ENCODE measurements at places on chromosomes 5 and 9.

DNA sequence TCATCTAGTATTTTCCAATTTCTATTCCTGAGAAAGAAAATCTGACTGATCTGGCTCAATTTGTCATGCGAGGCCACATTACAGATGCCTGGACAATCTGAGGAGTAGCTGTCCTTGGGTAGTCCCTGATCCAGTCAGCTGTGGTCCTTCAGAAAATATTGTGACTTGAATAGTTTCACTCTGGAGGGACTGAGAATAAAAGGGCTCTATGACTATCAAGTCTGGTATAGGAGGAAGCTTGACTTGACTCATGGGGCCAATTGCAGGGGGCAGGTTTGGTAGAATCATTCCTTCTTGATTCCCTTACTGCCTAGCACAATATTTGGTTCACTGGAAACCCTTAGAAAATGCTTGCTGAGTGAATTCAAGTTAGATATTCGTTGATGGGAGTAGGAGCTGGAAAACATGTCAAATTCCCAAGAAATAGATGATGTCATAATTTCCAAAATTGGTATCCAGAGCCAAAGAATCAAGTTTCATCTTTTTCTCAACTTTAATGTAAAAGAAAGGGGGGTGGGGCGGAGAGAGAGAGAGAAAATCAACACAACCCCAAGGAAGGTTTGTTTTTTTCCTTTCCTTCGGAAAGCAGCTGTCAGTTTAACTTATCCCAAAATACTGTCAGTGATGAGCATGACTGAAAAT lies 32.4 kb upstream of the STX17 start:
- DNase-seq: no peak

GRCh38 chr9:89218040-89218928 lies 39.7 kb upstream of the SHC3 start:
- DNase-seq: no peak

- DNase-seq: no peak
Observed at GRCh38 chr5:114148253-114148652, 213.6 kb upstream of the KCNN2 start.

- DNase-seq: no peak
Observed at GRCh38 chr5:68932830-68933434, 160.9 kb upstream of the SLC30A5 start.

DNA sequence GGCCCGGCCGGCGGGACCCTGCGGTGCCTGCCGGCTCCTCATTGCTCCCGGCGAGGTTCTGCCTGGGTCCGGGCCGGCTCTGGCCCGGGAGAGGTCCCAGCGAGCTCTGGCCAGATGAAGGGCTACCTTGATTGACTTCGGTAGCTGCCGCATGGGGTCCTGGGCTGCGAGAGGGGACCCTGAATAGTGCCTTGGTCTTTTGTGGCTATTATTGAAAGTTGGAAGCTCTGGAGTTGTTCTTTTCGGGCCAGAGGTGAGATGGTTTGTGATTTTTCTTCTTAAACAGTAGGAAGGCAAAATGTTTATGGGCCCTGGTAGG lies 635 bp downstream of the NAA35 start:
- DNase-seq: no peak

GRCh38 chr5:82886911-82887310 lies 190.3 kb downstream of the TMEM167A start:
- DNase-seq: no peak

- DNase-seq: no peak
Observed at GRCh38 chr5:10699281-10699874, 61.7 kb downstream of the DAP start.

GRCh38 chr5:141657404-141657803 lies 6.2 kb upstream of the FCHSD1 start:
- no peak for DNase-seq

GRCh38 chr5:1727571-1727970 lies 72.1 kb downstream of the MRPL36 start:
- DNase-seq: no peak

GRCh38 chr5:142627383-142628217 lies 58.3 kb downstream of the FGF1 start:
- DNase-seq: no peak

GRCh38 chr9:121568343-121569265 lies 69.0 kb upstream of the GGTA1 start:
- DNase-seq: no peak

GRCh38 chr5:93789173-93790067 lies 48.0 kb upstream of the POU5F2 start:
- no peak for DNase-seq

- DNase-seq: no peak
Observed at GRCh38 chr9:21904776-21905175, 89.4 kb downstream of the CDKN2A start.

DNA sequence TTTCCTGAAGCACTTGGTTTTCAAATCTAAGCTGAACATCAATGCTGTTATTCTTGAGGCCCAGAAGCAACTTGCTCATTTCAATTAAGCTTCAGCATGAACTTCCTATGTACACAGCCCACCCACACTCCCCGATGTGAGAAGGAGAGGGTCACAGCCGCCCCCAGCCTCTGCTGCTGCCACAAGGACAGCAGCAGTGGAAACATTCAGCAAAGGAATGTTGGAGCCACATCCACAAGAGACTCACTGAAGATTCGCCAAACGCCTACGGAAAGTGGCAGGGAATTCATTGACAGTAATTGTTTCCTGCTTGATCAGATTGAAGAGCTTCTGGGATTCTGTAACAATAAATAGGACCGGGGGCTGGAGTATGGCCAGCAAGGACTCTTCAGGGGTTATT lies 2.9 kb downstream of the TGFBI start:
- no peak for DNase-seq

DNA sequence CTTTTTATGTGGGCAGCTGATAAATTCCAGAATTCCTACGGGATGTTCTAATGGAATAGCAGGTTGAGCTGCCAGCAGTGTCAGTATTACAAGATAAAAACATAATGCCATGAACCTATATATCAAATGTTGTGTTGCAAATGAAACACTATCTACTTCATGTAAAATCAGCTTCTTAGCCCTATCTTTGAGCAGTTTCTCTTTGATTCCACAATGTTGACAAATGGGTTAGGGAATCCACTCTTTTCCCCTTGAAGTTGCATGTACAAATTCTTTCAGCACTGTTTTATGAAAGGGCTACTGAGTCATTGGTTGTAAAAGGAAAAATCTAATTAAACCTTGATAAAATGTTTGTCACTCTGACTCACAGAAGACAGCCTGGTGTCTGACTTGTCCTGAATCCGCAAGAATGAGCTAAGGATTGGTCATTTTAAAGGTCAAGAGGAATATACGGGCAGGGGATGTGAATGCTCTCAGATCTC lies 950.6 kb upstream of the NUDT12 start:
- DNase-seq: no peak

DNA sequence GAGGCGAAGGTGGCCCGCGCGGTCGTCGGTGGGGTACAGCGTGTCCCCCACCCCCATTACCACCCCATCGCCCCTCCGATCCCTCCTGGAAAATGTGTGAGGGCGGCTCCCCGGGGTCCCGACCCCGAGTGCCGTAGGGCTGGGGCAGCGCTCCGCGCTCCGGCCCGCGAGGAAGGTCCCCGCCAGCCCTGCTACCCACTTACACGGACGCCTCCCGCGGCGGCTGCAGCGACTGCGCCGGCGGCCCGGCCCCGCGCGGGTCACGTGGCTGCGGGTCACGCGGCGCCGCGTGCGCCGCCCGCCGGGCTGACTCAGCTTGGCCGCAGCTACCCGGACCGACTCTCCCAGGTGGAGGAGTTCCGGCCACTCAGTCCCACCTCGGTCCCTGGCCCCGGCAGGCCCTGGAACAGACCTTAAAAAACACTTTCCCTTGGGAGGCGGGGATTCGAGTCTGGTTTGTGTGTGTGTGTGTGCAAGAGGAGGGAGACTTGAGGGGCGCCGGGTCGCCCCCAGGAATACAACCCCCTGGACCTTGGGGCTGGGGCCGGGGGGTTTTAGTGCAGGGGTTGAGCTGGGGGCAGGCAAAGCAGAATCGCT lies at the start of gene GNPDA1:
TSS of gene GNPDA1 (minus strand) at position 236 of the 597 bp plus-strand sequence. CDS start 992 bp downstream, outside the sequence.
- peak; percentile 64 for DNase-seq

DNA sequence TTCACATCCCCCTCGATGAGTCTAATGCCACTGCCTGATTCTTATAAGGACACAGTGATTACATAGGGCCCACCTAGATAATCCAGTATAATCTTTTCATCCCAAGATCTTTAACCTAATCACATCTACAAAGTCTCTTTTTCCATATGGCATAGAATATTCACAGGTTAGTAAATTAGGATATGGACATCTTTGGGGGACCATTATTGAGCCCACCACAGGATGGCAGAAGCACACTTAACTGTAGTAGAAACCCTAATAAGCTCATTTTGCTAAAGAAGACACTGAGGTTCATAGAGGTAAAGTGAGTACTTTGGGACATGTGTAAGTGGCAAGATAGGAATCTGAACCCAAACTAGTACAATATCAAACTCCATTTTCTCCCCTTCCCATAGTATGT lies 38.9 kb downstream of the ASTN2 start:
- no peak for DNase-seq

GRCh38 chr5:114346181-114346580 lies 15.7 kb upstream of the KCNN2 start:
- no peak for DNase-seq

DNA sequence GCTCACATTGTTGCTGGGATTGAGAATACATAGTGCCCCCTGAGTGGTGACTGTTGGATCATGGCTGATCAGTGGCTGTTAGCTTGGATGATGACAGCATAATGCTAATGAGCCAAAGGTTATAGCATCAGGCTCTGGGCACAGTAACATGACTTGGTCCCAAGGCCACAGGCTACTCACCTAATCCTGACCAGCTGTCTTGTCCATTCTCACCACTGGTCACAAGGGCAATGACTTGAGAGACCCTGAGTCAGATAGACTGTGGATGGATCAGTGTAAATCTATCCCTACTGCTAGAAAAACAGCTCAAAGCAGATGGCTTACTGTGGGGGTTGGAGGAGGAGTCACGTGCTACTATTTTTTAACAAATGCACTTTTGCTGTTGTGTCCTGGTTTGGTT lies 74.7 kb downstream of the AOPEP start:
- DNase-seq: no peak

DNA sequence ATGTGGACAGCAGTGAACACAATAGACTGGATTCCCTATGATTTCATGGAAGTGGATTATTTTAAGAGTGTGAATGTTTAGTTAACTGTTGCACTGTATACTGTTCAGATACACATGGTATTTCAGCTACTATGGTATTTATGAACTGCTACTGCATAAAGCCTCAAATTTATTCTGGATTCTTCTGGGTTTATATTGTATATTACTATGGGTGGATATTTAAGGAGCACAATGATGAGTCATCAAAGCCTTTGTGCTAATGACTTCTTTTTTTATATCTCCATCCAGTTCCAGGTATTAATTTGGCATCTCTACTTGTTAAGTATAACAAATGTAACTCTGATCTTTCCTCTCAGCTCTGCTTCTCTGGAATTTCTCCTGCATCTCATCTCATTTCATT lies 6.8 kb downstream of the KDM4C start:
- no peak for DNase-seq

DNA sequence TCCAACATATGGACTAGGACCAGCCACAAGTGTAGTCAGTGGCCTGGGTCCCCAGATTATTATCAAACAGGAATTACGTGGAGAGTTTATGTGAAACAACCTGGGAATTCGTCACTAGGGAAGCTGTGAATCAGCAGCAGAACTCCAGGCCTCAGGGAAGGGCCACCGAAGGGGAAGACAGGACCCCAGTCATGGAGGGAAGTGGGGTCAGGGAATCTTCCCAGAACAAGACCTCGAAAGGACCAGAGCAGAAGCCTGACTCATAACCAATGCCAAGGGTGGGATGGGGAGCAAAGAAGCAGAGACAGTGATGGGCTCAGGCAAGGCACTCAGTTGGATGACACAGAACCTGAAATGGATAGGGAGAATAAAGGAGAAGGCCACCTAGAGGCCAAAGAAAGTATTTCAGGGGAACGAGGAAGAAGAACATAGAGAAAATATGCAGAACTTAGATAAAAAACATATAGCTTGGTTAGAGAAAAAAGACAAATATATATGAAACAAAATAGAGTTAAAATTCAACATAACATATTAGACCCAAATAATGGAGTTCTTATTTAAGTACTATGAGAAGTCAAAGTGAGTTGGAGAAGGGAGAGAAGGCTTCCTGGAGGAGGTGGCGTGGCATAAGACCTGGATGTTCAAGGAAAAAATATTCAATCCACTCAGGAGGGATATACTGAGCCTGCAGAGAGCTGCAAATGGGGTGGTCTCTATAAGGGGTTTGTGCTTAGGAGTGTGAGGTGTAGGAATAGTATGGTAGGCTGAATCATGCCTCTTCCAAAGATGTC lies 66.7 kb upstream of the CAST start:
- DNase-seq: no peak

- no peak for DNase-seq
Observed at GRCh38 chr5:178546675-178547033, 43.5 kb downstream of the COL23A1 start.

DNA sequence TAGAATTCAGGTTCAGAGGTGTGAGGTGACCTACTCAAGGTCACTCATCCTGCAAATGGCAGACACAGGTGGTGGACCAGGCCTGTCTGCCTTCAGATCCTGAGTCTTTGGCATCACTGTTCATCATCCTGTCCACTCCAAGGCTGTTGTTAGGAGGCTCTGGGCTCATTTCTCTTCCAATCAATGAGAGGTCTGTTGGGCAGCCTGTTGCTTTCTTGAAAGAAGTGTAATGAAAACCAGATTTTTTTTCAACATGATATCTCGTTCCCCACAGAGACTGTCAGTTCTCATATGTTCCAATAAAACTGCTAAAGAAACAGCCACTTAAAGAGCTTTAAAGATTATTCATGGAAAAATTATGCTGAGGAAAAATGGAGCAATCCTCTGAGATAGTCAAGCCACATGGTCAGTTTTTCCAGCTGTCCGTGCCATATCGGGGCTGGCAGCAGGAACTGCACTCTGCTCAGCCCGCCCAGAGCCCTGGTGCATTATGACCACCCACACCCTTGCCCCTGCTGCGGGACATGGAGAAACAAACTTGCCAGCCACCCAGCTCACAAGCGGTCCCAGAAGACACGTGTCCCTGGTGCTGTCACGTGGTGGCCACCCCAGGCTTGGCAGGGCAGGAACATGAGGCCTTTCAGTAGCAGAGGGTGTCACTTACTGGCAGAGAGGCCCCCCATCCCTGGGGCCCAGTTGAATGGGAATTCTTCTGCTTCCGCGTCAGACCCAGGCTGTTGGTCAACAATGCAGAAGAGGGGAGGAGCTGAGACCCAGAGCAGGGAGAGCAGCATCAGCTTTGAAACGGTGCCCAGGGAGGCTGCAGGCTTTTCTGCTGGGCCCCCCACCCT lies 63.7 kb upstream of the ANGPTL2 start:
- no peak for DNase-seq

DNA sequence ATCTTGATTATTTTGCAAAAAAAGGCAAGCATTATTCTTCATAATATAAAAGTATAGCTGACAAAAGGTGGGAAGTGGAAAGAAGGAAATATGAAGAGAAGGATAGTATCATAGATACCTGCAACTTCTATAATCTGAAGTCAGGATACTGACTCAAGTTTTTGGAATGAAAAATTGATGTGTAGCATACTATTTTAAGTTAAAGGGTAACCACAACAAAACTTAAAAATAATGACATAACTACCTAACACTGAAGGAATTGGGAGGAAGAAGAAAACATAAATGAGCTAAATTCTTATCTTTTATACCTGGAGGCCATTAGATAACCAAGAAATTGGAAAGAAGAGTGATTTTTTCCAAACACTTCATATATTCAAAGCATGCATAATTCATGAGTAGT lies 51.8 kb upstream of the TLE1 start:
- DNase-seq: no peak

DNA sequence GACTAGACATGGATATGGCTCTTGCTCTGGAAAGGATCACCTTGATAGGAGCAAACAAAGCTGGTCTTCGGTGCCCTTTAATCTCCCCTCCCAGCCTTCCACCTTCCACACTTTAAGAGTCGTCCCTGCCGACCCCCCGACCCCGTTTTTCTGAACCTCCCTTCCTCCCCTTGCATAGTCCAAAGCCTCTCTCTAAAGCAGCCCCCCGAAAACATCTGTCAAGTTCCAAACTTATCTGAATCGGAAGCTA lies 423 bp upstream of the NUP214 start:
- no peak for DNase-seq
